A549 (cell line): ENCODE measurements at places on chromosomes 1 and 21.

- no peak for DNase-seq
These were observed 1.3 kb upstream of the CACNA1E start for GRCh38 chr1:181482001-181482430.

DNA sequence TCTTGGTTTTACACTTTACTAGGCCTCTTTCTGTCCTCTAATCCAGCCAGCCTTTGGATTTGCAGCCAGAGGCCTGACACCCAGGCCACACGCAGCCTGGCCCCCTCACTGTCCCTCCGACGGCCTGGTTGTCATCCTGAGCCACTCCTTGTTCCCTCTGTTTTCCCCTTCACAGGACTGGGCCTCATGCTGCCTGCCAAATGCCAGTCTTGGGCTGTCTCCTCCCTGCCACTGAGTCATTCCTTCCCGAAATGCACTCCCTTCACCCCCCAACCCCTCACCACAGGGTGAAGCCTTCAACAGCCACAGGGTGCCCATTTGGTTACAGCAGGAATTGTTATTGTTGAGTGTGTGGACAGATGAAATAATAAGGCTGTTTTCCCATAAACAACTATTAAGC lies 21.3 kb downstream of the ACOT11 start:
- no peak for DNase-seq

- DNase-seq: no peak
These were observed 26.4 kb downstream of the HHIPL2 start for GRCh38 chr1:222521299-222522104.

GRCh38 chr1:68600049-68600661 lies 103.3 kb upstream of the DEPDC1 start:
- no peak for DNase-seq

GRCh38 chr1:184299406-184299790 lies 87.4 kb upstream of the C1orf21 start:
- DNase-seq: no peak

DNA sequence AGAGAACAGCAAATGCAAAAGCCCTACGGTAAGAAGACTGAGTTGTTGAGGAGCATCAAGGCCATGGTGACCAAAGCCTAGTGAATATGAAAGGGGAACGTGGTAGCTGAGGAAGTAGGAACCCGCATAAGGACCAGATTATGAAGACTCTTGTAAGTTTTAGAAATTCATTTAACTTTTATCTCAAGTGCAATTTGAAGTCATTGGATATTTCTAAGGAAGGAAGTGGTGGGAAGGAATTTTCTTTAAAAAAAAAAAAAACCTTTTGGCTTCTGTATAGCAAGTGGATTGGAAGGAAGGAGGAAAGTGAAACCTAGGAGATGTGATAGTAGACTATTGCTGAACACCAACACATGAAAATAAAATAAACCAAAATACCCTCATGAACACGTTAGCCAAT lies 119.0 kb downstream of the TNFSF18 start:
- DNase-seq: no peak

DNA sequence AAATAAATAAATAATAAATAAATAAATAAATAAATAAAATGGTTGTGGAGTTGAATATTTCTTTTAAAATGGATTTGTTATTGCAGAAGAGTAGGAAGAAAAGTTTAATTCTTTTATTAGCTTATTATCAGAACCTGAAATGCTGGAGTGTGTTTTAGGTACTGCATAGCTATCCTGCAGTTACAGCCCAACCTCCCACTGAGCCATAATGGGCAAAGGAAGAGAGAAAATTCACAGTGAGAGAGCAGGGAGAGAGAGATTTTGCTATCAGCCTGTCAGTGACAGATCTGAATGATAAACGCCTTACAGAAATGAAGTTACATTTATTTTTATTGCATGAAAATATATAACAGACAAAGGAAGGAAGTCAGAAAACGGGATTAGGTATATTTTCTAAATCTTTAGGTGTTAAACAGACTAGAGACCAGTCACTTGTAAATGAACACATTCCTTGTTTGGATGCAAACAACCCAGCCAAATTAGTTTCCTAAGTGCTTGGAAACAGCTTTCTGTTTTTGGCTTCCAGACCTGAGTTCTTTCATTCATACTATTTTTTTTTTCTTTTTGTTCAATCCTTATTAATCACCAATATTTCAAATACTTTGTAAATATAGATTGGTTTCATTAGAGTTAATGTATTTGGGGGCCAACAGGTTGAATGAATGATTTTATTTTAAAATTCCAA lies 425.3 kb downstream of the USP25 start:
- no peak for DNase-seq

- DNase-seq: no peak
These were observed 30.2 kb downstream of the LPAR3 start for GRCh38 chr1:84862810-84863251.

DNA sequence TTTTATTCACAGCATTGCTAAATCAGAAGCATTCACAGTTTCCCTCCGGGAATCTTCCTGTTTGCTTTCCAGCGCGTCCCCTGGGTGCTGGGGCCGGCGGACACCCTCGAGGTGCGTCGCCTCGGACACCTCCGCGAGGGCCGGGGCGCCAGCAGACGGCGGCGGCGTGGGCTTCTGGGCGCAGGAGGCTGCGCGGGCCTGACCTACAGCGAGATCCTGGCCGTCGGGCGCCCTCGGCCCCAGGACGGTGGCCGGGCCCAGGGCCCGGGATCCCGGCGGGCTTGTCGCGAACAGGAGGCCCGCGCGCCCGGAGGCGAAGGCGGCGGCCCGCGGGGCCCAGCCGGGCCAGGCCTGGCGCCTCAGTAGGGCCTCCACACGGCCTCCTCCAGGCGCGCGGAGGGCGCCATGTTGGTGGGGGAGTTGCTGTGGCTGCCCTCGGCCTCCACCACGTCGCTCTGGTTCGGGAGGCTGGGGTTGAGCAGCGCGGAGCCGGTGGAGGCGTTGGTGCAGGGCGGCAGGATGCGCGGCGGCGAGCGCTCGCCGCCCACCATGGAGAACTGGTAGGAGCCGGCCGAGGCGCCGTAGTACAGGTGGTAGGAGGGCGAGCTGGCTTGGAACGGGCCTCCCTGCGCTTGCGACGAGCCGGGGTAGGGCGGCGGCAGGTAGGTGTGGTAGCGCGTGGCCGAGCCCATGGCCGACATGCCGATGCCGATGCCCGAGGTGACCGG lies 123.1 kb downstream of the CLIC6 start:
- no peak for DNase-seq

- peak; percentile 27 for DNase-seq
These were observed 12.0 kb upstream of the SLAMF6 start for GRCh38 chr1:160534823-160535605.

DNA sequence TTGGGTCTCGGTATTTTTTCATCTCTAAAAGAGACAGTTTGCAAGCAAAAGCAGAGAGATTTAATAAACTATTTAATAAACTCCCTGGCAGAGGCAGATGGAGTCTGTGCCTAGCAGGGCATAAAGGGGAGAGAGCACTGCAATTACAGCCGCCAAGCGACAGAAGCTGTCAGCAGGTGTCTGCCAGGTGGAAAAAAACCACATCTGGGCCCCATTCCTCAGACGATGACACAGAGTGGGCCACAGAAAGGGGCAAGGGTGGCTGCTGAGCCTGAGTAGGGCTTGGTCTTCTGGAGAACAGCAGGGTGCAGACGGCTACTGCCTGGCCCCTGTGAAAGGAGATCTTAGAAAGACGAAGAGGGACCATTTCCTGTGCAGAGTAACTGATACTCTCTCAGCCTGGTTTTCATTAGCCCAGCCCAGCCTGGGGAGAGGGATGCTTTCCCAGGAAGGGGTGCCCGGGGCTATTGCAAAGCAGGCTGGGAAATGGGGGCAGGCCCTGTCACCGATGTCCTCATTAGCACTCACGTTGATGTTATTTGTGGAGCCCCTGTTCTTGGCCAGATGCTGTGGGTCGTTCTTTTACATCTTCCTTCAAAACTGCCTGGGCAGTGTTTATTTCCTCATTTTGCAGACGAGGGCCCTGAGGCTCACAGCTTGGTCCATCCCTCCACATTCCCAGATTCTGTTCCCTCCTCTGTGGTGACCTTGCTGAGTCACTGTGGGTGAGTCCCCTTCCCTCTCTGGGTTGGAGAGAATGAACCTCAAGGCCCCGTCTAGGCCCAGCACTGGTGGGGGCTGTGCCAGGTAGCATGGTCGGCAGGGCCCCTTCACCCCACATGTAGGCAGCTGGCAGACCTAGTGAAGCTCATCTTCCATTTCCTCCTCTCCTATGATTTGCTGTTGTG lies 472.7 kb downstream of the PTPRU start:
- DNase-seq: peak; percentile 82

- DNase-seq: no peak
These were observed 16.9 kb upstream of the VANGL1 start for GRCh38 chr1:115624859-115625258.

DNA sequence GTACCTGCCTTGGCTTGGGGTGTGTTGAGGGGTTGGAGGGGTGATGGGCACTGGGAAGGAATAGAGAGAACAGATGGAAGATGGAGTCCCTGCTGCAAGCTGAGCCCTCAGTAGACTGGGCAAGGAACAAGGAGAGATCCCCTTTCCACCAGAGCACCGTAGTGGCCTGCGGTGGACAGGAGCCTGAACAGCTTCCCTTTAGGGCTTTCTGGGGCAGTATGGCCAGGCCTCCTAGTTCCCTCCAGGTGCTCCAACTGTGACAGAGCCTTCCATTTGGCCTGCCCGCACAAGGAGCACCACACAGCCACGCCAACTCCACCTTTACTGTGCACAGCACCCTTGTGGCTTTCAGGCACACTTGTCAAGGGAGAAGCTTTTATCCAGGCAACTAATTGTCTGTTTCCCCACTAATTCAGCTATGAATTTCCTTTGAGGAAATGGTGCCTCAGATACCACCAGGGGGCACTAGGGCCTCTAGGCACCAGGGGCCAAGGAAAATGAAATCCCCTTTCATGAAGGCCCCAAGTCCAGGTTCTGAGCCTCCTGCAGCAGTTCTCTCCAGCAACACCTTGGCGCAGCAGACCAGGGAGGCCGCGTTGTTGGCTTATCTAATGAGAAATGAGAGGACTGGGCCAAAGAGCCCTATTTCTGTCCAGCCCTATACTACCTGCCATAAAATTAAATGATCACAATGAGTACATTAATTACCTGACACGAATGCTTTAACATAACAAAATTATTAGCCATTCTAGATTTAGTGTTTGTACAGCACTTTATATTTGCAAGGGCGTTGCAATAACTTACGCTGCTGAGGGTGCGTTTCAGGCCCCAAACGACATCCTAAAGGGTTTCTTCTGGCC lies 23.1 kb upstream of the ERI3 start:
- DNase-seq: peak; percentile 46

GRCh38 chr1:109198043-109198695 lies 15.5 kb upstream of the SARS1 start:
- peak; percentile 60 for DNase-seq

DNA sequence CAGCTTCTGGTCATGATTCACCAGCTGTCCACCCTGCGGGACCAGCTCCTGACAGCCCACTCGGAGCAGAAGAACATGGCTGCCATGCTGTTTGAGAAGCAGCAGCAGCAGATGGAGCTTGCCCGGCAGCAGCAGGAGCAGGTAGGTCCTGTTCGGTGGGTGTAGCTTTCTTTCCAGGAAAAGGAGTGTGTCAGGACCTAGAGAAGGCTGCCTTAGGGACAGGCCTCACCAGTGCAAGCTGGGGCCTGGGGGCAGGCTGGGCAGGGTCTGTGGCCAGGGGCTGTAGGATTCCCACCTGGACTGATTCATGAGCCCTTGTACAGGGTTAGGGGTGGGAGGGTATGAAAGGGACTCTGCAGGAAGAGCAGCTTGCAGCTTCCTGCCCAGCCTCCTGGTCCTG lies 35.3 kb downstream of the ETNK2 start:
- no peak for DNase-seq

DNA sequence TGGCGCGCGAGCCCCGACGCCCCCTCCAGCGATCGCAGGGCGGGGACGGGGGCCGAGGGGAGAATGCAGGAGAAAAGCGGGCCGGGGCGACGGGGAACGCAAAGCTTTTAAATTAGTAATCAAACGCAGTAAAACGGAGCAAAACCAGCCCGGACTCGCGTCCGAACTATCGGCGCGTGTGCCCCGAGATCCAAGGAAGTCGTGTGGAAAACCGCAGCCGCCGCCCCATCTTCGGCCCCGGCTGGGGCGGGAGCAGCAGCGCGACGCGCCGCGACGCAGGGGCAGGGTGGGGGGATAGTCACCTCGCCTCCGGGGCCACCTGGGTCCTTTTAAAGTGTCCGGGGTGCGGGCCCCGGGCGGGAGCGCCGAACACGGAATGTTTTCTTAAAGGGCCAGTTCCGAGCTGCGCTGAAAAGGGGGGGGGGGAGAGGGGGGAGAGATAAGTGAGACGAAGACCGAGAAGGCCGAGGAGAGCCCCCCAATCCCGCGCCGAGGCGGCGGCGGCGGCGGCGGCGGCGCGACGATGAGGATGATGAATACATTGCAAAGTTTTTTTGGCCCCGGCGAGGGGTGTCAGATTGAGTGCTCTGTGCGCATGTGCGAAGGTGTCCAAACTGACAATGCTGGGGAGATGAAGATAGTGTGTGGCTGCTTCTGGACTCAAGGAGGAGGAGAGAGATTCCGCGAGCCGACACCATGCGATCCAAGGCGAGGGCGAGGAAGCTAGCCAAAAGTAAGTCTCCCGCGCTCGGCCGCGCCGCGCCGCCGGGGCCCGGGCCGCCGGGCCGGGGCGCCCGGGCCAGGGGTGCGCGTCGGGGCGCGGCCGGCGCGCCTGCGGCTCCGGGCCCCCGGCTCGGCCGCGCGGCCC lies at the start of gene PRDM16:
PRDM16 (plus strand) TSS at position 640 of the 868 bp plus-strand sequence; CDS start at position 697, 57 bp downstream.
- peak; percentile 59 for DNase-seq

- no peak for DNase-seq
These were observed 106.9 kb upstream of the F3 start for GRCh38 chr1:94648225-94649007.

GRCh38 chr1:68111519-68112436 lies 61.4 kb upstream of the DIRAS3 start:
- peak; percentile 56 for DNase-seq
